ELR (cell line): ENCODE measurements at places on chromosomes 16 and 17.
A peak's percentile ranks its signal among the peaks of the same experiment; 100 is the strongest.

GRCh38 chr17:10614536-10615155, 42.5 kb downstream of the MYH3 start:
- DNase-seq: peak; percentile 63

- no peak for DNase-seq
Measured at GRCh38 chr17:45334231-45334630, 17.4 kb upstream of the MAP3K14 start.

DNA sequence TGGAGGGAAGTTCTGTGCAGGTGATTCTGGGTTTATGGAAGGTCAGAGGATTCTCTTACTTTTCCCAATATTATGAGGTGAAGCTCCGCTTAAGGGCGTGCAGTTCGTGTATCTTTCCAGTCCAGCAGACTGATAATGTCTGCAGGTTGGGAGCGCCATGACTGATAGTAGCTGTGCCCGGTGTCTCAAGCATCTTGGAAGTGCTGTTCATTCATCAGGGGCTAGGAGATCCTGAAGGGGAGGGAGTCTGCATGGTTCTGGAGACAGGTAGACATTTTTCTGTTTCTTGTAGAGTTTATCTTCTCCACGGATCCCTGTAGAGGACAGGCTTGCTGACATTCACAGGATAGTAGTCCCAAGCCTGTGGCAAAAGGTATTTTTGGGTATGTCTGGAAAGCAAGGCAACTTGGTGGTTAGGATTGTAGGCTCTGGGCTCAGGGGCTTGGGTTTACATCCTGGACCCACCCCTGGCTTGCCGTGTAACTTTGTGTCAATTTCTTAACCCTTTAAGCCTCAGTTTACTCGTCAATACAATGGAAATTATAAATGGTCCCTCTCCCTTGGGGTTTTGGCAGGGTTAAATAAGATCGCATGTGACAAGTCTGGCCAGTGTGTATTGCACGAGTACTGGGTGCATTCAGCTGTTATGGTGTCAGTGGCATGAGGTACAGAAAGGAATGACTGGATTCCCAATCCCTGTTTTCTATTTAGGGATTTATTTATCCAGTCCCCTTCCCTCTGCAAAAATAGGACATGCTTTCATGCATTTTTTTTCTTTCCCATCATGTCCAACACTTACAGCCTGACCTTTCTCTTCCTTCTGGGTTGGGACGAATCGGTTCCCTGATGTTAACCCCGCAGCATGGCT, 8.2 kb downstream of the HLF start:
- no peak for DNase-seq

DNA sequence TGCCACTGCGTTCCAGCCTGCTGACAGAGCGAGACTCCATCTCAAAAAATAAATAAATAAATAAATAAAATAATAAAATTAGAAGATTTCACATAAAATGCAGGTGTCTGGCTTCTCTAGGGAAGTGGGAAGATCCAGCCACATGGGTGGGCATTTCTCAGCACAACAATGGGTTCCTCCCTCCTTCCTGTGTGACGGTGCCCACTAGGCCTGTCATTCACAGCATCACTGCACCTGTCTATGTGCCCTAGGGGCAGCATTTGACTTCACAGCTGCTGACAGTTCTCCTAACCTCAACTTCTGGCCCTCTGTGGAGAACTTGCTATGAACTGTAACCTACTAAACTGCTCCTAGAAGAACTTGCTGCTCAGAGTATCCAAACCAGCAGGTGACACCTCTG, 3.0 kb downstream of the ABHD15 start:
- DNase-seq: no peak

DNA sequence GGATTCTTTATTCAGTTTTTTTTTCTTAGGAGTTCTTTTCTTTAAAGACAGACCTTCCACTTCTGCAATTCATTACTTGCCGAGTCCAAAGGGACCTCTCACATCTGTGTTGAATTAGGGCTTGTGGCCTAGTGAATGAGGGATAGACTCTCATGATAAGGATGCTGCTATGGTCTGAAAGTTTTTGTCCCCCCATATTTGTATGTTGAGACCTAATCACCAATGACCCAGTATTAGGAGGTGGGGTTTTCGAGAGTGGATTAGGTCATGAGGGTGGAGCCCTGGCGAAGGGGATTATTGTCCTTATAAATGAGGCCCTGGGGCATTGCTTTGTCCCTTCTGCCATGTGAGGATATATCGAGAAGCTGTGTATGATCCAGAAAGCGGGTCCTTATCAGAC, 9.5 kb downstream of the KRT12 start:
- no peak for DNase-seq

DNA sequence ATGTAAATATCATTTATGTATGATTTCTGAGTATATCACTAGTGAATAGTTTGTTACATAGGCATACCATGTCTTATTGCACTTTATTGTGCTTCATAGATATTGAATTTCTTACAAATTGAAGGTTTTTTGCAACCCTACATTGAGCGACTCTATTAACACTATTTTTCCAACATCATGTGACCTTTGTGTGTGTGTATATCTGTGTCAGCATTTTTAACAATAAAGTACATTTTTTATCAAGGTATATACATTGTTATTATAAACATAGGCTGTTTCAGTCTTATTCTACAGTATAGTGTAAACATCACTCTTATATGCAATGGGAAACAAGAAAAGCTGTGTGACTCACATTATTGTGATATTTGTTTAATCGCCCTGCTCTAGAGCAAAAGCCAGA, 1944.9 kb downstream of the TP53TG3F start:
- no peak for DNase-seq

- no peak for DNase-seq
Measured at GRCh38 chr16:75111961-75112733, 4.4 kb downstream of the LDHD start.

DNA sequence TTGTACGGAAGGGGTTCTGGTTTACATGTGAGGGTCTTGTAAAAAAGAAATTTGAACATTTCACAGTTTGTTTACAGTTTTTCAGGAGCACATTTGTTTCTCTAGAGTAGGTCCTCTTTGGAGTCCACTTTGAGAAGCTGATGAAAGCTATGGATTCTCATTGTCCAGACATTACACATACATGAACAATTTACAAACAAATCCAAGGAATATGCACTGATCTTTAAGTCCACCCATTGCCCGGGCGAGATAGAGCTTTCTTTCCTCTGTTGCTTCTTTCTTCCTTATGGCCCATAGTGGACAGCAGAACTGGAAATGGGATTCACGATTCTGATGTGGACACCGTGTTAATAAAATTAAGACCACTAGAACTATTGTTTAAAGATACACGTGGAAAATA, 1.9 kb downstream of the DCAF7 start:
- DNase-seq: peak; percentile 48

DNA sequence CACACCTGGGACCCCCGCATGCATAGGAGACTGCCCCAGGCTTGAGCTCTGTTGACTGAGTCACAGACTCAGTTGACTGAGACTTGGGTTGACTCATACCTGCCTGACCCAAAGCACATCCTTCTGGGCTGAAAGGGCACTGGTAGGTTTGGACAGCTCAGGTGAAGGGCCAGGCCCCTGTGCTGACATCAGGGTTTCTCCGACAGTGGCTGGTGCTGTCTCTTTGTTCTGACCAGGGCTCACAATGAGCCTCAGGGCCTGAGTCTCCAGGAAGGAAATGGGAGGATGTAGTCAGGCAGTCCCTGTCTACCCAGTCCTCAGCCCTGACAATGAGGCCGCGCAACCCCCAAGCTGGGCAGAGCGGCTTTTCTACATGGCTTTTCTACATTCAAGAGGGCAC, 6.5 kb downstream of the SPNS2 start:
- DNase-seq: no peak

GRCh38 chr17:64411999-64412771, 21.5 kb upstream of the PECAM1 start:
- DNase-seq: peak; percentile 27

DNA sequence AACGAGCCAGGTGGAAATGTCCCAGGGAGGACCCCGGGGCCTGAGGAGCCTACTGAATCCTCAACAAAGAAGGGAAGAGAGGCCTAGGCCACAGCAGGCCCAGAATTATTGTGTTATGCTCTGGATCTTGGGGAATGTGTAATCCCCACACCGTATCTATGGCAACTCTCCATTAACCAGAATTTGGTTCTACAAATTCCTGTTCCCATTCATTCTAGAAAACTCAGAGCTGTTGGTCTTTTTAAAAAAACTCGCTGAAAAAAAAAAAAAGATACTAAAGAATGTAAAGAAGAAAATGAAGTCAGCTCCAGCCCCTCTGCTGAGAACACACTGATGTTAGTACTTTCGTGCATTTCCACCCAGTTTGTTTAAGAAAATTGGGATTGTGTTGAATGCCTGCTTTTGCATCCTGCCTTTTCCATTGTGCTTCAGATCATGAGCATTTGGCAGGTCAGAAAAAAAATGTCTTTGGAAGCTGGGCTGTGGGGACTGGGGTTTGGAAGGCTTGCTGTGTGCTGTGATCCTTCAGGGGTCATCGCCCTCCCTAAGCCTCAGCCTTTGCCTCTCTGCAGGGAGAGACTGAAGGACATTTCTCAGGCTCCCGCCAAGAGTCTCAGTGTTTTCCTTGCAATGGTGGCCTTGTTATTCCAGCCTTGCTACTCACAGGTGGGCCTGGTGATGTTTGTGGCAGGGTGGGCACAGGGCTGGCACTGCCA, 69.5 kb downstream of the SREBF1 start:
- DNase-seq: no peak

DNA sequence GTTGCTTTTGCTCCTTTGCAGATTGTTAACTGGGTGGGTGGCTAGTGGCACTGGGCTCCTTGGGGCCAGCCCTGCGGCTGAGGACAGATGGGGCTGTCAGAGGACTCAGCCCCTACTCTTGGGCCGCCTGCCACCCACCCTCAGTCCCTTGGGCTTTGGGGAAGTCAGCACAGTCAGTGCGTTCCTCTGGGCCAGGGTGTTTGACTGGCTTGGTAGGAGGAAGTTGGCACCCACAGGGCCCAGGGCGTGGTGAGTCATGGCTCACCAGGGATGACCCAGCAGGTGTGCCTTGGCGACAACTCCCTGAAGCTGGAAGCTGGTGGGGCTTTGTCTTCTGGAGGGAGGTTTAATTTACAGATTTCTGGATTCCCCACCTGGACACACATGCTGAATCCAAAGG, 32.4 kb downstream of the HAPSTR1 start:
- DNase-seq: no peak

DNA sequence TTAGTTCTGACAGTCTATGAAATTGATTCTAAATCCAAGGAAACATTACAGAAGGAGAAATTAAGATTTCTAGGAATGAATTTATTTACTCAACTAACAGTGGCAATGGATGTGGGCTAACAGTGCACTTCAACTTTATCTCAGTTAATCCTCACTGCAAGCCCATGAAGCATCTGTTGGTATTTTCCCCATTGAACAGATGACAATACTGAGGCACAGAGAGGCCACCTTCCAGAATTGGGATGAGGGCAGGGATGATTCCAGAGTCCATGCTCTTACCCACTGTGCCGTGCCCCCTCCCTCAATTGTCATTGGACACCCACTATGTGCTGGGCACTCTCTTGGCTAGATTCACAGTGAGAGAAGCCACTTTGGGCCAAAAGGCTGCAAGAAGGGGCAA, 89.0 kb downstream of the XYLT1 start:
- DNase-seq: no peak

DNA sequence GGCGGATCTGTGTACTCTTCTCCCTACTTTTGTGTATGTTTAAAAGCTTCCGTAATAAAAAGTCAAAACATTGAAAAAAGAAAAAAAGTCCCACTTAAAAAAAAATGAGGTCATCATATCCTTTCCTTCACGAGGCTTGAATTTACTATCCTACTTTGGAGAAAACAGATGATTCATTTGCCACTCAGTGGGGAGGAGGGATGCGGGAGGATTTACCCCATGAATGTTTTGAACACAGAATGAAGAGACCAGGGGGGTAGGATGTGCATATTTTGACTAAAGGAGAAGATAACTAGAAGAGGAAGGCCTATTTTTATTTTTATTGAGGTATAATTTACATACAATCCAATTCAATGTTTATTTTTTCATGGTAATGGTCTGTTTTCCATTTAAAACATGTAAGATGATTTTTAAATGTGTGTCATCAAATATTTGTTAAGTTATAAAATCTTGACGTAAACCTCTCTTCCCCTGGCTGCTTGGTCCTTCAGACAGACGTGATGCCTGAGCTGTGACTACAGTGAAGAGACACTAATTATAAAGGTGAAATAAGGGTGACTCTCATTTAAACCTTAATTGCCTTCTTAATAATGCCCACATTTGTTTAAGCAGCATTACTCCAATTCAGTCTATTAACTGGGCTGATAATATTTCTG, 135.4 kb upstream of the AXIN2 start:
- peak; percentile 88 for DNase-seq

DNA sequence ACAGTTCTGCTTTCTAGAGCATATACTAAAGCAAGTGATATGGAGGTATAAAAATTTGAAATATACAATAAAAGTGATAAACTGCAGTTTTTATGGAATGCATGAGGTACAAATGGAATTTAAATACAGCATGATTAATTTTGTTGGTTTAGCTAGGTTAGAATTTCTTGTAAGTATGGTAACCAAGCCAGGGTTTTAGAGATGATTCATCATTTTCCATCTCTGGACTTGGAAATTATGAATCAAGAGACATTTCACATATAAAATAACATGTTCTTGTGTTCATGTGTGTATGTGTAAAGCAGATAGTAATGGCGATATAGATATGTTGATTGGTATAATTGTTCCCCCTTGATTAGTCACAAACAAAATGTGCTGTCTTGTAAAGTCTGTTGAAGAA, 1219.8 kb downstream of the CDH8 start:
- no peak for DNase-seq

- no peak for DNase-seq
Measured at GRCh38 chr17:74786431-74787055, 10.4 kb upstream of the NAT9 start.

DNA sequence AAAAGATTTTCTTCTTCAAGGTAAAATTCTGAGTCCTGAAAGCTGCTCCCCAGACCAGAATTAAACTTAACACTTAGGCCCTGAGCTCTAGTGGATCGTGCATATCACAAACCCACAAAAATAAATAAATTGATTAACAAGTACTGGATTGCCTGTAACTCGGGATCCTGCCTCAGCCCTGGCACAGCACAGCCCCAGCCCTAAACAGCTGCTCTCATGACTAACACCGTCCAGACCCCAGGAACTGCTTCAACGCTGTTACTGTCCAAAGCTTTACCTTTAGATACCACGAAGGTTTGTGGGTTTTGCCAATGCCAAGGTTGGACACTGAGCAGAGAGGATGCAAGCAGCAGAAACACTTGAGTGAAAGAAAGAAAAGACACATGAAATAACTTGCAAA, 172.5 kb downstream of the COPRS start:
- DNase-seq: no peak

GRCh38 chr16:12569061-12569460, 234.6 kb downstream of the CPPED1 start:
- no peak for DNase-seq

GRCh38 chr16:68779891-68780290, 42.8 kb downstream of the CDH1 start:
- DNase-seq: no peak

- DNase-seq: no peak
Measured at GRCh38 chr17:57355090-57355859, 99.0 kb downstream of the MSI2 start.
